Activated B cell treated with CpG ODN at 0.5 μM for 24 hours (primary cell): ENCODE measurements at places on chromosomes 6 and 20.

- DNase-seq: no peak
Observed at GRCh38 chr6:17829905-17830304, 123.2 kb upstream of the NUP153 start.

DNA sequence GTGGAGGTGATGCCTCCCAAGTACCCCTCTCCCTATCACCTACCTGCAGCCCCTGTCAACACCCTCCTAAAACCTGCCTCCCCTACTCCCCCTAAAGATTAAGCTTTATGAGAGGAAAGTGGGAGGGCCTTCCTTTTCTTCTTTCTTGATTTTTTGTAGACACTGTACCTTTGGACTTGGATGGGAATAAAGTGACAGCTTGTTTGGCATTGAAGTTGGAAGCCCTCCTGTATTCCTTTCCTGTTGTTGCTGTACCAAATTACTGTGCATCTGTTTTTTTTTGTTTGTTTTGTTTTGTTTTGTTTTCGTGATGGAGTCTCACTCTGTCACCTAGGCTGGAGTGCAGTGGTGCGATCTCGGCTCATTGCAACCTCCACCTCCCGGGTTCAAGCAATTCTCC lies 99.3 kb upstream of the NFATC2 start:
- DNase-seq: no peak

DNA sequence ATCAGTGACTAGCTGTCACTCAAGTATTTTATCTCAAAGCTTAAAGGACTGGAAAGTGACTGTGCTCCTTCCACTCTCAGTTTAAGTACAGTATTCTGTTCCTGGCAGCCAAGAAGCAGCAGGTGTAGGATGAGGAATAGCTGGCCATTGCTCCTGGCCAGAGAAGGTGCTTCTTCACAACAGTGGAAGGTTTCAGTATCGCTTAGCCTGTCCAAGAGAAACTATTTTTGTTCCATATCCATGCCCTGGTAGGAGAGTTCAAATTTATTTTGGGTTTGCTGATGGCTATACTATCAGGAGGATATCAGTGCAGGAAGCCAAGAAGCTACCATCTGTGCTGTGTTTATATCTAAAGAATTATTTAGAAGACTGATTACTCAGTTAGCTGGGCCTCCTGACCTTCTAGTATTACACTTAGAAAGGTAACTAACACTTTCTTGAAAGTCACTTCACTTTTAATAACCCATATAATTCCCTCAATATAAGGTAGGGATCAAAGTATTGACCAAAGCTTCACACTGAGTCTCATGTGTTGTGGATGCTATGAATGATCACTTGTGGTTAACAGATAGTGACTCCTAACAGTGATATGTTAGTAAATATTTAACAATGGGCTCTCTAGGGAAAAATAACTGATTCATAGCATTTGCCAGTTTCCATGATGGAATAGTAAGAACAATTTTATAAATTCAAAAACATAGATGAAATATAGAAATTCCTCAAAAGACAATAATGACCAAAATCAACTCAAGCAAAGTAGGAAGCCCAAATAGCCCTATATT lies 99.9 kb downstream of the AIG1 start:
- no peak for DNase-seq

- DNase-seq: no peak
Observed at GRCh38 chr6:12993283-12993898, 276.8 kb downstream of the PHACTR1 start.

GRCh38 chr6:45054610-45055009 lies 273.5 kb upstream of the RUNX2 start:
- no peak for DNase-seq

DNA sequence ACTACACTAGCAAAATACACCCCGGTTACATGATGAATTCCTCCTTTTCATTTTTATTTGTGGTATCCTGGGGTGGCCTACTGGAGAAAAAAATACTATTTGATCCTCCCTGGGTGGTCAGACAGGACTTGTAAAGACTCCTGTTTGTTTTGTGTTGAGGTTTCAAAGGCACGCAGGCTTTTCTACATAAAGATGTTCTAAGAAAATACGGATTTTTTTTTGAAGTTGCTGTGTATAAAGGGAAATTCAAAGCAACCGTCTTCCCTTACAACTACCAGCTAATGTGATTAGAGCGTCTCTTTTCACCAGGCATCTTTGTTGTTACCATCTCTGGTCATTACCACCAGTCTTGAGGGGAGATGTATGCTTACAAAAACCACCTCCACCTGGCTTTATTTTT lies 187.1 kb downstream of the SOX4 start:
- no peak for DNase-seq

- DNase-seq: no peak
Observed at GRCh38 chr20:59033093-59033492, 958 bp upstream of the ATP5F1E start.

- no peak for DNase-seq
Observed at GRCh38 chr6:113082745-113083144, 735.6 kb downstream of the RFPL4B start.

DNA sequence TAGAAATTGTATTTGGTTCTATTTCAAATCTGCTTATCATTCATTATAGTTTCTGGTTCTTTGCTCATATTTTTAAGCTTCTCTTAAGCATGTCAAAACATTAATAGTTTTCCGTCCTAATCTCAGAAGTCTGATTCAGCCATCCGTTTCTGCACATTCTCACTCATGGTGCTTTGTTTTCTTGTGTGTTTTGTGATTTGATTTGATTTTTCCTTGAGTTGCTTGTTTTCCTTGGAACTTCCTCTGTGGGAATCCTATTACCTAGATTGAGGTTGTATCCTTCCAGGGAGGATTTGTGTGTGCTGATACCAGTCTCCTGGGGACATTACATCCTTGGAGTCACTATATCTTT lies 7.9 kb downstream of the SNX9 start:
- no peak for DNase-seq

- DNase-seq: no peak
Observed at GRCh38 chr20:23161968-23162696, 76.0 kb upstream of the CD93 start.

DNA sequence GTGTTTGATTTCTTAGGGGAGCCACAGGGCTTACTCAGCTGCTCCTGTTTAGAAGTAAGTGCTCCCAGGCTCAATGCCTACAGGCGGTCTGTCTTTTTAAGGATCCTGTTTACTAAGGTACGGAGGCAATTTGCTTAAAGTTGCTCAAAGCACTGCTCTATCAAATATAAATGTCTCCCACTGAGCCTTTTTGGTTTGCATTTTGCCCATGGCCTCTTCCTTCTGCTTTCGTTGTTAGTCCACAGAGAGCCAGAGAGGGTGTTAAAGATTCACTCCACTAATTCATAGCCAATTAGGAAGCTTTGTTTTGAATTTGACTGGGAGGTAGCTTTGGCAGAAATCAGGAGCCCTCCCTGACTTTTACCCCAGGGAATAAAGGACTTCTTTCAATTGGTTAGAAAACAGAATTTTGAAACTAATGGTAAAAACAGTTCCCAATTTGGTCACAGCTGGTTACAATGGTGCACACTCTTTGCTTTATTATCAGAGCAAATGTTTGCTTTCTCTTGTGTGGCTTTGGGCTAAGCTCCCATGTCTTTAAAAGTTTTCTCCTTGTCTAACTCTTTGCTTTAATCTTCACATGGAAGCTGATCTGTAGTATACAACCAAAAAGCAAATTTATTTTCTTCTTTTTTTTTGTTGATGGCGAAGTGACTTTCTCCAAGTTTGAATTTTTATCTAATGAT lies 126.2 kb downstream of the IMPG1 start:
- DNase-seq: no peak

DNA sequence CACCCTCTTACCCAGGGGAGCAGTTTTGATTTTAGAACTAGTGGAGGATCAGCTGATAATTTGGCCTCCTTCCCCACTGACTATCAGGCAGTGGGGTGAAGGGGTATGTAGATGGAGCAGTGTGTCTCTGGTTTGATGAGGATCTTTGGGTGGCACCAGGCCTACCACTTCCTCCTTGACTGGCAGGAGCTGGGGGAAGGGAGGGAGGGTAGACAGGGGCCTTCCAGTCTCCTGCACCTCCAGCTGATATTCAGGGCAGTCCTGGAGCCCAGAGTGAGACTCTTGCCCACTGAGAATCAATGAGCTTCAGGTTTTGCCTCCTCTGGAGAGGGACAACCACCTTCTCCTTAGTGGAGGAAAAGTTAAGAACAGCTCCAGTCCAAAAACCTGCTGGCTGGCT lies 3.2 kb downstream of the DEF6 start:
- DNase-seq: no peak

- no peak for DNase-seq
Observed at GRCh38 chr6:166268431-166268830, 39.8 kb downstream of the PRR18 start.

DNA sequence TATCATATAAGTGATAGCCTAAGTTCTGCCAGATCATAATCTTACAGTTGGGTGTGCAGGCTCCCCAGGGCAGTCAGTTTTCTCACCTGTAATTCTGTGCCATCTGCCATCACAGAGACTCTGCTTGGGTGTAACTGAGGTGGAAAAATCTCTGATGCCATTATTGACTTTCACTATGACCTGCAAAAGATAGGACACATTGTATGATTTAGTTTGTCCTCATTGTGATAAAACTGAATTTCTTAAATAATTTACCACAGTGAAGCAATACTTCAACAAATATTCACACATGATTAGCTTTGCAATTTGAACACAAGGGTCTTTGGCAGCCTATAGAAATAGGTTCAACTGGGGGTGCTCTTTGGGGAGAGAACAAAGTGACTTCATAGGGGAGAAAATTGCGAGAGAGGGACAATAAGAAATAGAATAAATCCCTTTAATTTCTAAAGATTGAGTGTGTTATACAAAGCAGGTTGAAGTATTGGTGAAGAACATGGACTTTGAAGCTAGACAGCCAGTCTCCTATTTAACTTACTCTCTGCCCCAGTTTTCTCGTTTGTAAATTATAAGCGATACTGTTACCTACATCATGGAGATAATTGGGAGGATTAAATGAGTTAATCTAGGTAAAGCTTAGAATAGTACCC lies 27.3 kb downstream of the FAM229B start:
- no peak for DNase-seq

GRCh38 chr6:158488065-158488464 lies 71.8 kb upstream of the TMEM181 start:
- no peak for DNase-seq

DNA sequence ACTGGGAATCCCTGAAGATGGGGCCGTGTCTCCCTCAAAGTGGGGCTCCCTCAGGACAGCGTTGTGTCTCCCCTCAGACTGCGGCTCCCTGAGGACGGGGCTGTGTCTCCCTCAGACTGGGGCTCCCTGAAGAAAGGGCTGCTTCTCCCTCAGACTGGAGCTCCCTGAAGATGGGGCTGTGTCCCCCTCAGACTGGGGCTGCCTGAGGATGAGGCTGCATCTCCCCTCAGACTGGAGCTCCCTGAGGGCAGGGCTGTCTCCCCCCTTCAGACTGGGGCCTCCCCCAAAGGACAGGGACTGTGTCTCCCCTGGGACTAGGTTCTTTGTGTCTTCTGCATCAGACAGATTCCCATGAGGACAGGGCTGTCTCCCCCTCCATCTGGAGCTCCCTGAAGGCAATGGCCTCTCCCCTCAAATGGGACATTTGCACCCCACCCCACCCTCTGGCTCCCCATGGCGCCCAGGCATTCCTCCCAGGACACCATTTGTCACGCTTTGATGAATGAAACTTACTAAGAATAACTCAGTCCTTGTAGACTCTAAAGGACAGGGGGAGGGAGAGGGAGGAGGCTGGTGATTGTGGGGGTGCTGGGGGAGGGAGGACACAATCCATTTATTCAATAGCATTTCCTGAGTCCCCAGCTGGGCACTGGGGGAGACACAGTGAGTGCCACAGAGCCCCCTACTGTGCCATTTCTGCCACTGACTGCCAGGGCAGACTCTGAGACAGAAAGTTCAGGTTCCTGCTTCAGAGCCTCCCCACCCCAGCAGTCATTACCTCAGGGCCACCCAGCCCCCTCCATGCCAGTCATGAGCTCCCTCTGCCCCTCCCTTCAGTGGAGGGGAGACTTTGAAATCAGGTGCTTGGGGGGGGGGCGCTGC lies 122.4 kb downstream of the MRPL14 start:
- no peak for DNase-seq

- no peak for DNase-seq
Observed at GRCh38 chr20:22473293-22473692, 111.1 kb downstream of the FOXA2 start.

DNA sequence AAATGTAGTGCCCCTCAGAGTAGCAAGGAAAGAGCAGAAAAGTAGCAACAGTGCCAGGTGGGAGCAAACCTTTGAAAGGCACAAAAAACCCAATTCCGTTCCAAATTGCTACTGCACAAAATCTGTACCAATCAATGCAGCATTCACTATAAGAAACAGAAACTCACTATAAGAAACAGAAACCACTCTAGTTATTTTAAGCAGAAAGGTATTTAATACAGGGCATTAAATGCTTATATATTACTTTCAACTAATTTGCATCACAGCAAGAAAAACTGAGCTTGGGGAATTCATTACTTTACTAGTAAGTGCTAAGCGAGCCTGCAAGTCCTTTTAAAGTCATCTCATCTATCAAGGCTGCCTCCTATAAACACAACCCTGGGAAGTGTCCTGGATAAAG lies 116.5 kb upstream of the OLIG3 start:
- no peak for DNase-seq

- DNase-seq: no peak
Observed at GRCh38 chr6:45609141-45609638, 231.5 kb upstream of the SUPT3H start.

DNA sequence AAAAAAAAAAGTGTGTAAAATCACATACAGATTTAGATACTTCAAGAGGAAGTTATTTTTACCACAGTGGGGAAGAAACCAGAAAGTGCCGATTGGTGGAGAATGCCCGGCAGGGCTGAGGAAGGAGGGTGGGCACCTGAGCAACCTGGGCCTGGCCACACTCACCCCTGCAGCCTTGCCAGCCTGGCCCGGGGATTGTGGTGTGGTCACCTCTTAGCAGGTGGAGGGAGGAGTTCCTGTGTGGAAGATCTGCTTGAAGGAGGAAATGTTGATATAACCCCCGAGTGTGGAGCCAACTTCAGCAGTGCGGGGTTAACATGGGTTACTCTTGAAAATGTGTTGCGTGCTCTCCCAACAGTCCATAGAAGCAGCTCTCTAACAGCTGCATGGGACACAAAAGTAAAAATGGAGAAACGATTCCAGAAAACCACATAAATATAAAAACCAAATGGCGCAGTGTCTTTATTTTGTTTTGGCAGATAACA lies 14.7 kb downstream of the UST start:
- DNase-seq: peak; percentile 48

- no peak for DNase-seq
Observed at GRCh38 chr20:36821964-36822437, 48.4 kb upstream of the DSN1 start.

GRCh38 chr6:84556541-84557335 lies 207.7 kb downstream of the TBX18 start:
- no peak for DNase-seq

- peak; percentile 50 for DNase-seq
Observed at GRCh38 chr6:45830441-45831139, 185.1 kb downstream of the CLIC5 start.

DNA sequence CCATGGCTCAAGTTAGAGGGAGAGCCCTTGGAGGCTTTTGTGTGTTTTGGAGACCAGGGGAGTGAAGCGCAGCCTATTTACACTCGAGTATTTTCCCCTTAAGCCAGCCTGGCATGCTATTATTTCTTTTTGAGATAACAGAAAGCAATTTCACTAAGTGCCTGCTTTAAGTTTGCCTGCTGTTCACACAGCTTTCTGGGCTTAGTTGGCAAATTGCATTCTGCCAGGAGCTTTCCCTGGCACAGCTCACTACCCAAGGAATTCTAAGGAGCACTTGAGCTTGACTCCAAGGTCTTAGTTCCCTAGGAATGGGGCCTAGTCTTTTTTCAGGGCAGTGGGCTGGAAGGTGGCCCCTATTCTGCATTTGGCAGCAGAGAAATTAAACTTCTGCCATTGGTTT lies 19.0 kb upstream of the ASXL1 start:
- no peak for DNase-seq

GRCh38 chr6:165659945-165660856 lies 2.8 kb downstream of the PDE10A start:
- DNase-seq: no peak

- DNase-seq: peak; percentile 29
Observed at GRCh38 chr20:62739581-62740285, 31.1 kb downstream of the NTSR1 start.
